Endodermal cell (in vitro differentiated cells): ENCODE measurements at places on chromosomes 16 and 17. TPM values are rescaled to one million over a fixed set of nuclear protein-coding genes. Genes with fewer than 3 reads are reported as not detected.

Gene FADS6
- 2.8 and 4.7 TPM in 2 replicates for total RNA-seq

Gene CDH3
- total RNA-seq = 88.1 and 88.9 TPM in 2 replicates

Gene TLCD1
- 11.8 to 17.0 TPM (median 12.1 TPM) in 3 replicates for total RNA-seq

Gene ADPRM
- 5.9 and 6.8 TPM in 2 replicates for total RNA-seq

Gene NOG
- 6.3 and 6.7 TPM in 2 replicates for total RNA-seq

DNA sequence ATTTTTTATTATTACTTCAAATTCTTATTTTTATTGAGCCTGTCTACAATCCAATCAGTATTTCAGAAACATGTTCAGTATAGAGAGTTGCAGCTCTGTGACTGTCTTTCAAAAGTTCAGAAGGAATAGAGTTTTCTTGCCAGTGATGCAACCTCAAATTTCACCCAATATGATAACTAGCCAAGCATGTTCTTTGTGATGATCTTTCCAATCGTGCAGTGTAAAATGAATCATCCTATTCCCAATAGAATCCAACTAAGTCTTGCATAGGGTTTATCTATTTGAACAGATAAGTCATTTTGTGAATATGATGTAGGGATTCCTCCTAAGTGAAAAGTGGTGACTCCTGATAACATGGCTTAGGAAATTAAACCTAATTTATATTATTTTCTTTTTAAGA, 937.8 kb downstream of the KCNJ2 start:
- DNase-seq = no peak

GRCh38 chr17:29216856-29217255, 29.8 kb upstream of the CRYBA1 start:
- no peak for DNase-seq

DNA sequence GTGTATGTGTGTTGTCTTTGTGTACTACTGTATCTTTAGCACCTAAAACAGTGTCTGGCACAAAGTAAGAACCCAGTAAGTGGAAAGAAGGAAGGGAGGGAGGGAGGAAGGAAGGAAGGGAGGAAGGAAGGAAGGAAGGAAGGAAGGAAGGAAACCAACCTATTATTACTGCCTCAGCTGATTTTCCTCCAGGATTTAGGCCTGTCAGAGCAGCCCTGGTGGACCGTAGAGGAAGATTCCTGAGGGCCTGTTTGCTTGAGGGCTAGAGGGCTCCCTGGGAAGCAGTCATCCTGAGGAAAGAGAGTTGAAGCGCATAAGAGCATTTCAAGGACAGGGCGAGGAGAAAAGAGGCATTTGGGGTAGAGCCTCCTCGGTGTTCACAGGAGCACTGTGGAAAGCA, 61.5 kb downstream of the WSB1 start:
- peak; percentile 67 for DNase-seq

DNA sequence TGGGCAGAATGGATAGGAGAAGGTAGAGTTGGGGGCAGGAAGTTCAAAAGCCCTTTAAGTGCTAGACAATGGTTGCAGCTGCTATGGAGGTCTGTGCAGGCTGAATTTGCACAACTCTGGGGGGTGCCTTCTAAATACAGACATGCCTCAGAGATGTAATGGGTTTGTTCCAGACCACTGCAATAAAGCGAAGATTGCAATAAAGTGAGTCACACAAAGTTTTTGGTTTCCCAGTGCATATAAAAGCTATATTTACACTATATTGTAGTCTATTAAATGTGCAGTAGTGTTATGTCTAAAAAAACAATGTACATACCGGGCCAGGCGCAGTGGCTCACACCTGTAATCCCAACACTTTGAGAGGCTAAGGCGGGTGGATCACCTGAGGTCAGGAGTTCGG, 60.5 kb upstream of the MYOCD start:
- no peak for DNase-seq

GRCh38 chr17:74532115-74532514, 840 bp upstream of the CD300LB start:
- peak; percentile 79 for DNase-seq

GRCh38 chr17:42989141-42989540, 8.8 kb downstream of the RUNDC1 start:
- no peak for DNase-seq

GRCh38 chr17:77909236-77909635, 49.3 kb upstream of the TNRC6C start:
- DNase-seq = peak; percentile 43

- no peak for DNase-seq
These were observed 49.4 kb downstream of the WSB1 start for GRCh38 chr17:27343294-27343693.

- peak; percentile 65 for DNase-seq
These were observed 301.4 kb downstream of the CA10 start for GRCh38 chr17:51857052-51857597.

GRCh38 chr16:19400711-19401110, 17.0 kb upstream of the TMC5 start:
- peak; percentile 64 for DNase-seq

- peak; percentile 54 for DNase-seq
These were observed 119.7 kb downstream of the RPTOR start for GRCh38 chr17:80664217-80664790.
